Hepatic stellate cell (primary cell): ENCODE measurements at places on chromosomes 2 and 18.

GRCh38 chr18:37391698-37392548 lies 173.7 kb downstream of the CELF4 start:
- no peak for DNase-seq

DNA sequence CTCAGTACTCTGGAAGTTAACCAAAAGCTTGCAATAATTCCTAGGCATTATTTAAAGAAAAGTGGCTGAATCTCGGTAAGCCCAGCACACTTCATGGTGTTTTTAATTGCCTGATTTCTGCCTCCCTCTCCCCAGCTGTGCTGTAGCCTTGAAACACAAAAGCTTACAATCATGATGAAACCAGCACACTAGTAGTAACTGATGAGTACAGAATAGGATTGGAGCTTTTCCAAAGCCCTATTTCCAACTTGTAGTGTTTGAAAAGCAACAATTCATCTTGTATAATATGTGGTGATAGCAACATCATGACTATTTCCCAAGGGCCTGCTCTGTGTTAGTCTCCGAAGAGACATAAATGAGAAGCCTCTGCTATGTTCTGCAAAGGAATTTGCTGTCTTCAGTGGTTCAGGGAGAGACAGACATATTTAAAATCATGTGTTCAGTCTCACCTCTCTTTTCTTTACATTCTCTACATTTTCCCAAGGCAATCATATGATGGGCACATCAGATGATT lies 1015.0 kb downstream of the BCL11A start:
- DNase-seq = no peak

DNA sequence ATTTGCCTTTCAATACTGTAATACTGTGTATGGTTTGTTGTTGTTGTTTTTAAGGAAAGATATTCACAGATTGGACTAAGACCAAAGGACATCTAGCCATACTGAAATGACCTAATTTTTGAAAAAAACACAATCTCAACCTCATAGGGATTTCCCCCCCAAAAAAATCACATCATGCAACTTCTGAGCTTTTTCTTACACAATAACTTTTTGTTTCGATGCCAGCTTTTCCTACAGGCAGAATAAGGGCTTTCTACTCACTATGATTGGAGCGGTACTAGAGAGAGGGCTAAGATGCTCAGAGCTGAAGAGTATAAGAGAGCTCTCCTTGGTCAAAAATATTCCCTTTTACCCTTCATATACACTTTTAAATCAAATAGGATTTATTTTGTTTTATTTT lies 32.4 kb upstream of the SLC3A1 start:
- DNase-seq = no peak

GRCh38 chr18:56148373-56148772 lies 490.0 kb downstream of the TXNL1 start:
- DNase-seq = peak; percentile 64

- no peak for DNase-seq
Observed at GRCh38 chr2:35495182-35495581, 860.4 kb upstream of the CRIM1 start.

GRCh38 chr2:45691171-45691999 lies 39.9 kb downstream of the PRKCE start:
- DNase-seq = no peak

DNA sequence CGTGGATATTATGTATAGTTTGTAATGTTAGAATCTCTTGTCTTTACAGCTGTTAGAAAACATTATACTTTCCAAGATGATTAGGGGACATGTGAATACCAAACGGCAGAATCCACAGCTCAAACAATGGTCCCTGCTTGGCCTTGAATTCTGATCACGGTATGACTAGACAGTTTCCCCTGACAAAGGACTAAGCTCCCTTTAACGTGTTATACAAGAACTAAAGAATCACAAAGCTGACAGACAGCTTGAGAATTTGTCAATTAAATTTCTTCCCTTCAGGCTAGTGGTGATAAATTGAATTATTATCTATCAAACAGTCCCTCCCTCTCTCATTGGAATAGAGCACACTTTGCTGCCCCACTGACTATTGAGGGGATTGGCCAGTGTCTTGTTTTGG lies 359.2 kb upstream of the ID2 start:
- no peak for DNase-seq

DNA sequence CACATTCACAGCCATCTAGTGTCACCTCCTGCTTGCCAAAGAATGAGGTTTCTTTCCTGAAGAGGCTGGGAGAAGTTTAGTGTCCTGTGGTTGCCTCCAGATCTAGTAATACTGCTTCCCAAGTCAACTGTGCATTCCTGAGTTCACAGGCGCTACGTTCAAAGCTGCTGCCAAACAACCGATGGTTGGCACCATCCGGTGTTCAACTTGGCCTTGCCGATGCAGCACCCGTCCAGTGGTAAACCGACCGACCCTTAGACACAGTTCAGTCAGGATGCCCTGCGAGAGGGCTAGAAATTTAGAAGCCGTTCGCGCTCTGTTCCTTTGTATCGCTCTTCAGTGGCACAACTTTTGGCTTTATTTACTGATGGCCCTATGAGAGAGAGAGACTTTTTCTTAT lies 28.6 kb downstream of the RMC1 start:
- no peak for DNase-seq

- no peak for DNase-seq
Observed at GRCh38 chr2:207902821-207903220, 122.5 kb downstream of the PLEKHM3 start.

GRCh38 chr2:151262629-151263028 lies 966 bp upstream of the RBM43 start:
- no peak for DNase-seq

GRCh38 chr2:55720417-55720816 lies 26.8 kb upstream of the PNPT1 start:
- no peak for DNase-seq

DNA sequence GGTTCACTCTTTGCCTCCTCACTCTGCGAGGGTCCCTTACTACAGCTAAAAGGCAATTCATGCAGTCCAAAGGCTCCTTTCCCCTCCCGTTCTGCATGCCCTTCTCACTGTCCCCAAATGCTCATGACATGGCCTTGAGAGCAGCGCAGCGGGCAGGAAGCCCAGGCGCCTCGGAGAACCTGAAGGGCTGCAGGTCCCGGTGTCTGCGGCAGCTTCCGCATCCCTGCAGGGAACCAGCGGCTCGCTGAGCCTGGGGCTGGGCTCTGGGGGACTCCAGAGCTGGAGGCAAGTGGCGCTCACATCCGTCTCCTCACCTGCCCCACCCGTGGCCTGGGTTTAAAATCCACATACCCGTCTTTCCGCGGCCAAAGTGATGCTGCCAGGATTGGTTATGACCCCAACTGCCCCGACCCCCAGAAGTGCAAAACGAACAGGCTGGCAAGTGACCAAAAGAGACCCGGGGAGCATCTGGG lies 462 bp upstream of the CIDEA start:
- no peak for DNase-seq

GRCh38 chr2:27871802-27872201 lies 18.4 kb downstream of the RBKS start:
- DNase-seq = no peak
